Sciatic nerve (tissue), 2 donors: ENCODE measurements at places on chromosomes 7 and 10.

- DNase-seq: no peak
Observed at GRCh38 chr7:92260248-92260781, 14.5 kb downstream of the ANKIB1 start.

DNA sequence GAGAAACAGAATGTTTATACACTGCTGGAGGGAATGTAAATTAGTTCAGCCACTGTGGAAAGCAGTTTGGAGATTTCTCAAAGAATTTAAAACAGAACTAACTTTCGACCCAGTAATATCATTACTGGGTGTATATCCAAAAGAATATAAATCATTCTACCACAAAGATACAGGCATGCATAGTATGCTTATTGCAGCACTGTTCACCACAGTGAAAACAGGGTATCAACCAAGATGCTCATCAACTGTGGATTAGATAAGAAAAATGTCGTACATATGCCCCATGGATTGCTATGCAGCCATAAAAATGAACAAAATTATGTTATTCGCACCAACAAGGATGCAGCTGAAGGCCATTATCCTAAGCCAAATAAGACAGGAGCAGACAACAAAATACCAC is 343.1 kb upstream of the KCND2 start:
- no peak for DNase-seq

DNA sequence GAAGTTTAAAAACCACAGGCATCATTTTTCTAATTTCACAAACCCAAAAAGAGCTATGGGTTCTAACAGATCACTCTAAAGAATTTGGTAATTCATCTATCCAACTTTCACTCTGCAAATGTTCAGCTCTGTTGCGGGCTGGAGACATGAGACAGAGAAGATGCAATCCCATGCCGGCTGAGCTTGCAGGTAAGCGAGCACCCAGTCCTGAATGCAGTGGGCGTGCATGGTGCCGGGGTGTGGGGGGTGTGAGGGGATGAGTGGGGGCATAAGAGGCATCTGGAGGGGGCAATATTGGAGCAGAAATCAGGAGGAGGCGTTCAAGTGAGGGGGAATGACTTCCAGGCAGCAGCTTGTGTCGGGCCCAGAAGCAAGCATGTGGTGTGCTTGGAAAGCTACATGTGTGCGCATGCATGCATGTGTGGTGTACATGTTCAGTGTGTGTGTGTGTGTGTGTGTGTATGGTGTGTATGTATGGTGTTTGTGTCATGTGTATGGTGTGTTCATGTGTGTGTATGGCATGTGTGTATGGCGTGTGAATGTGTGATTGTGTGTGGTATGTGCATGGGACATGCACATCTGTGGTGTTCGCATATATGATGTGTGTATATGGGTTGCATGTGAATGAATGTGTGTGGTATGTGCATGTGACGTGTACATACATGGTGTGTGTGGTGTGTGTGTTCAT is 172.9 kb downstream of the PRKCQ start:
- DNase-seq: no peak

- no peak for DNase-seq
Observed at GRCh38 chr7:50475340-50475739, 25.2 kb upstream of the FIGNL1 start.

GRCh38 chr7:75854233-75854632 is 24.6 kb upstream of the RHBDD2 start:
- DNase-seq: no peak

DNA sequence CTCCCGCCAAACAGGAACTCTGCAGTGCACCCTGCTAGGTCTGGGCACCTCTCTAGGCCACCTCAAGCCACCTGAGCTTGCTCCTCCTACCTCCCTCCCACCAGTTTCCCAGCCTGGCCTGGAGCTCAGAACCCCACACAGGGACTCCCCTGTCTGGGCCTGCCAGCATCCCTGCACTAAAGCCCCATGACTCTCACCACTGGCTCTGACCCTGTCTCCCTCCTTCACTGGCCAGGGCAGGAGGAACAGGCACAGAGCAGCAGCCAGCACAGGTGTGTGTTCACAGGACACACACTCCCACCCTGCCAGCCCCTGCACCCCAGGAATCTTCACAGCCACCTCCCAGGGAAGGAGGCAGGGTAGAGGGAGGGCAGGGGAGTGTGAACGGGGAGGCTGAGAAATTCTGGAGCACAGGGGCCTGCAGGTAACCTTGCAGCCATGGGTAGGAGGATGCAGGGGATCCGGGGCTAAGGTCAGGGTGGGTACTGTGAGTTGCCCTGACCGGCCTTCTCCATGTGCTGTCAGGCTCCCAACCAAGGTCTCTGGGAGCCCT is 13.9 kb upstream of the ANTXRL start:
- no peak for DNase-seq

DNA sequence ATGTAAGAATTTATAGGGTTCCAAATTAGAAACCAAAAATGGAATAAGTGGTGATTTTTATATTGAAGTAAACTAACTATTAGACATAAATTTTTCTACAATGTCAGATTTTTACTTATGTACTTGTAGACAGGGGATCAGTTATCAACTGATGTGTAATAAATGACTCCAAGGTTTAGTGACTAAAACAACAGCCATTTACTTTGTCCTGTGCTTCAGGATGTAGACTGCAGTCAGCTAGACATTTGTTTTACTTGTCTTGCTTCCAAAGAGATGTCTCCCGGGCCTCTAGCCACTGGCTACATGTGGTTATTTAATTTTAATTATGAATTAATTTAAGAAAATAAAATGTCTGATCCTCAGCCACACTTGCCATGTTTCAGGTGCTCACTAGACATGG is 249.7 kb upstream of the IGFBP3 start:
- DNase-seq: no peak
